ENCODE measurements at places on chromosomes 7 and 10.

DNA sequence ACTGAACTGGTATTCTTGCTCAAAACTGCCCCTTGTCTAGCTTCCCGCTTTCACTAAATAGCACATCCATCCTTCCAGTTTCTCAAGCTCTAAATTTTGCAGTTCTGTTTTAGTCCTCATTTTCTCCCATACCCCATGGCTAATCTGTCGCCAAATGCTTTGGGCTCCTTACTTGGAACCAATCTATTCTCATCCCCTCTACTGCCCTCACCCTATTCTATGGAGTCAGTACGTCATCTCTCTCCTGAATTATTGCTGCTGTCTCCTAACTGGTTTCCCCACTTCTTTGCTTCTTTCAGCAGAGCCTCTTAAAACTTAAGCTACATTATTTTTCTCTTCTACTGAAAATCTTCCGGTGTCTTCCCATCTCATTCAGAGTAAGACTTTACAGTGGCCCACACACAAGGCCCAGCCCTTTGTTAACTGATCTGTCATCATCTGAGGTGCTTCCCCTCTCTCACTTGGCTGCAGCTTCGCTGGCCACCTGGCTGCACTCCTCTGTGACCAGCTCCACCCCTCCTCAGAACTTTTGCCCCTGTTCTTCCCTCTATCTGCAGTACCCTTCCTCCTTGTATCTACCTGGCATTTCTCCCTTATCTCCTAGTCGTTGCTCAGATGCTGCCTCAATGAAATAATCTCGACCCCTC, 9.9 kb downstream of the STARD3NL start:
- no peak for DNase-seq

GRCh38 chr7:116969371-116969902, 16.1 kb downstream of the ST7 start:
- no peak for DNase-seq

DNA sequence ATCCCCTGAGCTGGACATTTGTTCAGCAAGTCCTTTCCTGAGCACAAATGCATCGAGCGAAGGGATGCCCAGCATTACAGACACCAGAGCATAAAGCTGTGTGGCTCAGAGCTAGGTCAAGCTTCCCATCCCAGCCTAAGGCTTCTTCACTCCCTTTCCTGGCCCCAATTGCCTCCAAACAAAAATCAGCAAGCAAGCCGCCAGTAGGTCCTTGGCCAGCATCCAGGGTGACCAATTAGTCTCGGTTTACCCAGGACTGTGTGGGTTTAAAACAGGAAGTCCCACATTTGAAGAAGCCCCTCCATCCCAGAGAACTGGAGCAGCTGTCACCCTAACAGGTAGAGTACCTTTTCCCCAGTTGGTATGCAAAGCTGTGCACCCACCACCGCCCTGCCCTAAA, 51.2 kb downstream of the PRKAG2 start:
- no peak for DNase-seq

DNA sequence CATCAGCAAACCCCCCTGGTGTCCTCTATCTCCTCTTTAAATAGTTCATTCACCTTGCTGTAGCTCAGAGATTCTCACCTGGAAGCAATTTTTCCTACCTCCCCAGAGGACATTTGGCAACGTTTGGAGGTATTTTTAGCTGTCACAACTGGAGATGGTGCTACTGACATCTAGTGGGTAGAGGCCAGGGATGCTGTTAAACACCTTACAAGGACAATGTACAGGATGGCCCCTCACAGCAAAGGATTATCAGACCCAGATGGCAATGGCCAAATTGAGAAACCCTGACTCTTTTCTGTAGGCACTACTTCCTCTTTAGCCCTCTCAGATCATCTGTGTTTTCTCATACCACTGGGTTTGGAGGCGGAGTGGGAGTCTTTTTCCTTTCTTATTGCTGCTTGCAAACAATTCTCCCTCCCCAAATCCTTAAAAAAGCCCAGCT, 13.2 kb upstream of the TRA2A start:
- DNase-seq, result no peak

DNA sequence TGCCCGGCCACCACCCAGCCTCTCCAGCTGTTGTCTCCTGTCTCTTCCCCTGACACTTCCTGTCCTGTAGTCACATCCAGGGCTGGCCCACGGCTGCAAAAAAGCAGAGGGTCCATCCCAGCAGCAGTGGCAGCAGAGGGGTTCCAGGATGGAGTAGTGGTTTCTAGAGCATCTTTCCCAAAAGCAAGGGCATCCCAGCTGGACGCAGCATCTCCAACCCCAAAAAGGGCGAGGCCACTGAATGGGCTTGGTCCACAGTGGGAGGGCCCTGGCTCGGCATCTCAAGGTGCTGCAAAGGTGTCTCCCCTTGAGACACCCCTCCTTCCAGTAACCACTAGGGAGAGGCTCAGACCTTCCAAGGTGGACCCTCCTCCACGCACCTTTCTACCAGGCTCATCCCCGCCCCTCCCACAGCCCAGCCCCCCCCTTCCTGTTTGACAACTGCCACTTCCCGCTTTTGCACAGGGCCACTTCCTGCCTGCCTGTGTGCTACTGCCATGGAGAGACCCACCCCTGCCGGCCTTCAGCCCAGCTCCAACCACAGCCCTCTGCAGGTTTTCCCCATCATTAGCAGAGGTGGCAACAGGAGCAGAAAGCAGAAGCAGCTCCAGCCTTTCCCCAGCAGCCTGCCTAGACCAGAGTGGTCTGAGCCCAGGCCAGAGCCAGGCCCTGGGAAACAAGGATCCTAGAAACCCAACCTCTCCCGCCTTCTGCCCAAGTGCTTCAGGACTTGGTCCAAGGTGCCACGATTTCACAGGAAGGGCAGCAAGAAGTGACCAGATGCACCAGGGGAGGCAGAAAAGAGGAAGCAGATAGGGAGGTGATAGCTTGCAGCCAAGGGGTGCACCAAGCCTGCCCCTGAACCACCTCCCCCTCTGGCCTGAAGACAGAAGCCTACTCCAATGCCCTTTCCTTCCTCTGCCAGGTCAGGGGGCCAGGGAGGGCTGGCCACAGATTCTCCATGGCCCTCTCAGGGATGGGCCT, 8.6 kb downstream of the CAMK2G start:
- no peak for DNase-seq

DNA sequence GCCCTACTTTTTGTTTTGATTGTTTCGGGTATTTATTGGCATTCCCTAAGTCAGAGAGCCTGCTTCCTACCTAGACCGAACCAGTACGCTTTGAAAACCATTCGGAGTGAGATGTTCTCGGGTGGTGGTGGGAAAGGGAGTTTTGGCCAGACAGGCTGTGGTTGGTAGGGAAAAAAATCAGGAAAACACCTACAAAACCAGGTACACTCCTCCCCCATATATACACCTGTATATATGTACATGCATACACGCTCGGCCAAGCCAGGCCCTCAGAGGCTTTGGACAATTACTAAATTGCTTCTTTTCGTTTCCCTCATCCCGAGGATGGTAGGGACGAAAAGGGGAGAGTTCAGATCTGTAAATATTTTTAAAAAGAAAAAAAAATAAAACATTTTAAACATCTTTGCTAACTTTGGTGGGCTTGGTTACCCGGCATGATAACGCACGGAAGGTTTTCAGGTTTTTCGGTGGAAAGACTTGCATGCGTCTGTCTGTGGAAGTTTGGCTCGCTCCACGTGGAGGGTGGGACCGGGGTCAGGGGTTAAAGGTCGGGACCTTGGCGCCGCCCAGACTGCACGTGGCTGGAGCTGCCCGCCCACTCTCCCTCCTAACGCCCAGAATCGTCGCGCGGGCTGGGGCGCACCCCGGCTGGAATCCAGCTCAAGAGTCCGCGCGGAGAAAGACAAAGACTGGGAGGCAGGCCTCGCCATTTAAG, 2.5 kb downstream of the HMX2 start:
- no peak for DNase-seq

DNA sequence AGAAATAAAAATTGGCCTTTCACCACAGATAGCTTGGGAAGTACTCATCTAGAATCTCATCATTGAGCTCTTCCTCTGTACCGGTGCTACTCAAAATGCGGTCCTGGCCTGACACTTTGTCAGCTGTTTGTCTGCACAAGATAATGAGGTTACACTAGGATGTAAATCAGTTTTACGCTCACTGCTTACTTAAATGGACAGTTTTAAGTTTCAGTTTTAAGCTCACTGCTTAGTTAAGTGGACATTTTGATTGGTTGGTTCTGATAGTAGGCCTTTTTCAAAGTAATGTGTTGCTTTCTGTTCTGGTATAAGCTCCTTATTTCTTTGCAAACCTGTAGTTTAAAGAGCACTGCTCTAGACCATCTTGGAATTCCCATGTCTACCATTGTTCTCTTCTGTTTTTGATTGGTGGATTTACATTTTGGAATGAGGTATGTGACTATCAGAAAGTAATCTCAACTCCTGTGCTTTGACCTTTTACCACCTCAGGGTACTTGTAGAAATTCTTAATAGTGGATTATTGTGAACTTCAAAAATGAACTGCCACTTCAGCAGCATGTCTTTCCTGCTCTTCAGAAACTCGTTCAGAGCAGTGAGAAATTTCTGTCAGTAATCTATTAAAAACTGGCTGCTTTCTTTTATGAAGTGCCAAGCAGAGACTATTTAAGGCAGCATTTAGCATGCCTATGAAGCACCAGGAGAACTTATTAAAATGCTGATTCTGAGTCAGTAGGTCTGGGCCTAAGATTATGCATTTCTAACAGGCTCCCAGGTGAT, 55.0 kb downstream of the C1GALT1 start:
- DNase-seq, result no peak

DNA sequence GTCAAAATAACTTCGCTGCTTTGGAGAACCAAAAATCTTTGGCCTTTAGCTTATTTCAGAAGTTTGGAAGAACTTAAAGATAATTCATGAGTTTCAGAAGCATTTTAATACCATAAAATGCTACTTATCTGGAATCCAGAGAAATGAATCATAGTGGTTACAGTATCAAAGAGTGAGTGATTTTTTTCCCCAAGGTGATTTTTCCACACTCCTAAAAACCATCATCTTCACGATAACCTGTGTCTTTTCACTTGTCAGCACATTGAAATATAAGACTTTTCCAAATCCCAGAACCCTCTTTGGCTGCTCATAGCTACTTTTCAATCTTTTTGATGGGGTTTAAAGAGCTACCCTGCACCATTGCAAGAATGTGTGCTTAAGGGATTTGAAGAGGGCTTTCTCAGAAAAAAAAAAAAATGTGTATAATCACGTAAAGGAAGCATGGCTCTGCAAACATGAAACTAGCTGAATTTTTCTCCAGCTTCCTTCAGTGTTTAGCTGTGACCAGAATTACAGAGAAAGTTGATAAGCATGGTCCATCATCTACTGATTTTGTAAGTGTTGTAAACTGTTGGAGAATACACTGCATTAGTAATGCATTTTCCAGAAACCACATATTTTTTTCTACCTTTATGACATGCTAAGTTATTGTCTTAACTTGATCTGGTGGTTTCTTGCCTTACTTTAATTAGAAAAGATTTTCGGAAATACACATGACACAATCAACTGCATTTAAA, 134.9 kb downstream of the BICC1 start:
- DNase-seq, result no peak

DNA sequence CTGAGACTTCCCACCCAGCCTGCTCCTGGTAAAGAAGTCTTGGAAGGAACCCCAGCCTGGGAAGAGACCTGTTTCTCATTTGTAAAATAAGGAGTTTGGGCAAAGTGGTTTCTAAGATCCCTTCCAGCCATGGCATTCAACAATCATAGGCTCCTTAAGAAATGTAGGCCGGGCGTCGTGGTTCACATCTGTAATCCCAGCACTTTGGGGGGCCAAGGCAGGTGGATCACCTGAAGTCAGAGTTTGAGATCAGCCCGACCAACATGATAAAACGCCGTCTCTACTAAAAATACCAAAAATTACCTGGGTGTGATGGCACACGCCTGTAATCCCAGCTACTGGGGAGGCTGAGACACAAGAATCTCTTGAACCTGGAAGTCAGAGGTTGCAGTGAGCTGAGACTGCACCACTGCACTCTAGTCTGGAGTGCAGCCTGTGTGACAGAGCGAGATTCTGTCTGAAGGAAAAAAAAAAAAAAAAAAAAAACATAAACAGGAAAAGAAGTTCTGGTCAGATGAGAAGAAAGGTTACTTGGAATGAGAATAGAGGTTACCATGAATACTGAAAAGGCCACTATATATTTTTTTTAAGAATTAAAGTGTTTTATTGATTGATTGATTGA, 15.9 kb downstream of the DLG5 start:
- DNase-seq, result no peak

DNA sequence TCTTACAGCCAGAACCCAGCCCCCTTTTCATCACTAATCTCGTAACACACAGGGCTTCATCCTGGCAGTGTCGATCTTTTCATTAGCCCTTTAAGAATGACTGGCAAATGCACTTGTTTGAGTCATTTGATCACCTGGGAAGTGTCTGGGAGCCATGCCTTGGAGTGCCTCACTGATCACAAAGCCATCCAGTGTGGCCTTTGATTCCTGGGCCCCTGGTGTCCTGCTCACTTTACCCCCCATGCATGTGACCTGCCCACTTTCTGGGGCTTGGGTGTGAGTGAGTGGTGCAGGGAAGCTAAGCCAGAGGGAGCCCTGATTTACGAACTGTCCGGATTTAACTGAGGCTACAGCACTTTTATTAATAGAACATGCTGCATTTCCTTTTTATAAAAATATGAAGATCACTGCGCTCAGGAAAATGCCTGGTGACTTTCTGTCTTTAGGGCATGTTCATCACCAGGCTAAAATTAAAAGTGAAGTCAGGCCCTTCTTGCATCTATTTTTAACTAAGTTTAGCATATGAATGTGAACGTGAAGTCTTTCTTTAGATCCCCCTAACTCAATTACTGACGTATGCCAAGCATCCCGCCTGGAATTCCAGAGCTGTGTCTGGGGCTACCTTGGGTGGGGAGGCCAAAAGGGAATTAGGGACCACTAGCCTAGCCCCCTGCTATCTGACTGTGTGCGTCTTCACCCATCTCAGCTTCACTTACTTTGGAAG, 23.6 kb downstream of the RBM20 start:
- no peak for DNase-seq

- DNase-seq, result no peak
Measured at GRCh38 chr10:13399236-13399635, 51.1 kb upstream of the SEPHS1 start.

- no peak for DNase-seq
Measured at GRCh38 chr10:22912763-22913384, 15.0 kb upstream of the ARMC3 start.

GRCh38 chr7:134931487-134931886, 54.8 kb upstream of the AGBL3 start:
- no peak for DNase-seq

- DNase-seq, result no peak
Measured at GRCh38 chr10:31549896-31550295, 230.9 kb downstream of the ZEB1 start.

GRCh38 chr10:75143353-75143752, 31.9 kb downstream of the SAMD8 start:
- no peak for DNase-seq

GRCh38 chr10:100731407-100732240, 13.8 kb upstream of the PAX2 start:
- DNase-seq, result no peak

- DNase-seq, result no peak
Measured at GRCh38 chr10:52316001-52316400, 1.9 kb downstream of the DKK1 start.

DNA sequence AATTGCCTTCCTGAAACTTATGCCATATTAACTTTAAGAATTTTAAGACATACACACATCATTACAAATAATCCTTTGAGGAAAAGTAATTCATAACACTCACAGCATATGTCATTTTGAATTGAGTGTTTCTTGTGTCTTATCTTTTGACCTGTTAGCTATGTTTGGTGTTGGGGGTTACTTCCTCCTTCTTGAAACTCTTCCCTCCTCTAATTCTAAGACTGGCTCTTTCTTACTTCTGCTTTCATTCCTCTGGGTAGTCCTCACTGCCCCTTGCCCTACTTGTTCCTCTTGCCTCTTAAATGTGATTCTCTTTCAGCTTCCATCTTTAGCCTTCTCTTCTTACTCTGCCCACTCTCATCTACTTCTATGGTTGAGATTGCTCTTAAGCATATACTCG, 28.3 kb upstream of the PIP4K2A start:
- DNase-seq, result no peak

Data from AG08396 (cell line).